ENCODE measurements at places on chromosomes 7 and 10. TPM values are rescaled to one million over a fixed set of nuclear protein-coding genes. Genes with fewer than 3 reads are reported as not detected.
A peak's percentile ranks its signal among the peaks of the same experiment; 100 is the strongest.

GRCh38 chr7:181738-182137 is 10.6 kb upstream of the FAM20C start:
- no peaks in the 10 kb centered on the region for H3K36me3 ChIP-seq
- no peak overlapping the region for H3K27ac ChIP-seq
- peaks cover 18% of the 10 kb centered on the region for H3K4me1 ChIP-seq
- H3K27me3 ChIP-seq: no peaks in the 10 kb centered on the region
- no peak for DNase-seq

DNA sequence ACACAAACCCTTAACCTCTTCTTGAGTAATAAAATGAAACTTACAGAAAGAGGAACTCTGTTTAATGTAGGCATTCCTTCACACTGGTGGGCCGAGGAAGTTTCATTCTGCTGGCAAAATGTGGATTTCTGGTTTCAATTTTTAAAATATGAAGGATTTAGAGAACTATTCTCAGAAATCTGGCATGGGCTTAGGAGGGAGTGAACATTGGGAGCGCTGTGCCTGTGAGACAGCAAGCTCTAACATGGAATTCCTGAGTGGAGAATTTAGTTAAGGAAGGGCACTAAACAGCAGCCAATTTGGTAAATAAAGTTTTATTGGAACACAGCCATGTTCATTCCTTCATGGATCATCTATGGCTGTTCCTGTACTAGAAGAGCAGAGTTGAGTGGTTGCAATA is 751.8 kb upstream of the IGFBP3 start:
- no peaks in the 10 kb centered on the region for H3K27me3 ChIP-seq
- no peaks in the 10 kb centered on the region for H3K4me1 ChIP-seq

Gene C10orf67
- total RNA-seq: 0.34 TPM

GRCh38 chr7:128422842-128423241 is 13.1 kb upstream of the IMPDH1 start:
- H3K36me3 ChIP-seq: no peaks in the 10 kb centered on the region
- no peak overlapping the region for H3K27ac ChIP-seq
- no peaks in the 10 kb centered on the region for H3K27me3 ChIP-seq
- H3K4me1 ChIP-seq: peaks cover 20% of the 10 kb centered on the region

Gene FAM13C
- total RNA-seq: 6.3 TPM

- H3K36me3 ChIP-seq: no peaks in the 10 kb centered on the region
- peak; percentile 34 for DNase-seq
- H3K4me3 ChIP-seq: peak overlapping the region; percentile 51
- no peaks in the 10 kb centered on the region for H3K27me3 ChIP-seq
- peaks cover 49% of the 10 kb centered on the region for H3K4me1 ChIP-seq
These were observed 524 bp upstream of the PRXL2A start for GRCh38 chr10:80407812-80408241.

Gene SLC13A4
- total RNA-seq: 0.54 TPM

DNA sequence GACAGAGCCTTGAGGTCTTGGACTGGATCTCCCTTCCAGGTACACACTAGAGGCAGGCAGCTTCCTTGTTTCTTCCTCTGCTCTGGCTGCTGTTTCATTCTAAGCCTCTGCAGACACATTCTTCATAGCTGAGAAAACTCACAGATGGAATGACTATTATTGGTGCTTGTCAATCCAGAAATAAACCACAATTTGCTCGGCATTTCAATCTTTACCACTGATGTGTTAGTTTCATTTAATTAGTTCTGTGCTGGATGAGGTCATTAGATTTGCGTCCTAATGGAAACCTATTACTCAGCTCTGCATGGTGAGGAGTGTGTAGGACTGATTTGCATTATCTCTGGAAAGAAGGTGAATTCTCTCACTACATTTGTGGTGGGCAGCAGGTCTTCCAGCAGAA is 392.5 kb downstream of the NRG3 start:
- no peaks in the 10 kb centered on the region for H3K4me1 ChIP-seq
- H3K4me3 ChIP-seq: no peak overlapping the region
- no peak overlapping the region for H3K27ac ChIP-seq
- DNase-seq: no peak
- H3K27me3 ChIP-seq: no peaks in the 10 kb centered on the region
- H3K36me3 ChIP-seq: no peaks in the 10 kb centered on the region

DNA sequence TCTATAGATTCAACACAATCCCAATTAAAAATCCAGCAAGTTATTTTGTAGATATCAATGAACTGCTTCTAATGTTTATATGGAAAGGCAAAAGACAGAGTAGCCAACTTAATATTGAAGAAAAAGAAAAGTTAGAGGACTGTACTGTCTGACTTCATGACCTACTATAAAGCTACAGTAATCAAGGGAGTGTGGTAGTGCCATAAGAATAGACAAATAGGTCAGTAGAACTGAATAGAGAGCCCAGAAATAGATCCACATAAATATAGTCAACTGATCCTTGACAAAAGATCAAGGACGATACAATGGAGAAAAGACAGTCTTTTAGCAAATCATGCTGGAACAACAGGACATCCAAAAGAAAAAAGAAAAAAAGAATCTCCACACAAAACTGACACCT is 7.4 kb upstream of the EEPD1 start:
- DNase-seq: no peak
- no peaks in the 10 kb centered on the region for H3K27me3 ChIP-seq

DNA sequence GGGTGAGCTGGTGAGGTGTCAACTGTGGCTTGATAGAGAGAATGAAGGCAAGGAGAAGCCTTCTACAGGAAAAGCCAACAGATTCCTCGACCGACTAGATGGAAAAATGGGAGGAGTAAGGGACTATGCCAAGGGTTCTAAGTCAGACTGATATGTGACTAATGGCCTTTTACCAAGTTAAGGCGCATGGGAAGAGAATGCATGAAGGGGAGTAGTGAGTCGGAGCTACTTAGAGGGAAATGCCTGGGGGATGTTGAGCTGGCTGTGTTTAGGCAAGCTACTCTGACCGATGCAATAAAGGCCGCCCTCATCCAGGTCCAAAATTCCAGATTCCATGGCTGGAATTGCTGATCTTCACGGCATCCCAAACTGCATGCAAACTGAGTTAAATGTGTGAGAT is 48.2 kb downstream of the APBB1IP start:
- DNase-seq: peak; percentile 19
- H3K36me3 ChIP-seq: no peaks in the 10 kb centered on the region
- H3K4me3 ChIP-seq: no peak overlapping the region
- no peaks in the 10 kb centered on the region for H3K4me1 ChIP-seq

GRCh38 chr10:116831790-116832189 is 17.5 kb upstream of the ENO4 start:
- no peaks in the 10 kb centered on the region for H3K36me3 ChIP-seq
- no peak overlapping the region for H3K4me3 ChIP-seq
- no peaks in the 10 kb centered on the region for H3K27me3 ChIP-seq
- H3K27ac ChIP-seq: no peak overlapping the region
- DNase-seq: no peak

Gene ZNF786
- 2.5 TPM for total RNA-seq

Gene CDK14
- total RNA-seq: 29.1 TPM

GRCh38 chr10:11609052-11609451 is 2.4 kb downstream of the USP6NL start:
- no peak overlapping the region for H3K4me3 ChIP-seq
- peaks cover 10% of the 10 kb centered on the region for H3K4me1 ChIP-seq
- no peaks in the 10 kb centered on the region for H3K27me3 ChIP-seq
- no peak overlapping the region for H3K27ac ChIP-seq

GRCh38 chr7:142801601-142802295 is 31.0 kb downstream of the PRSS2 start:
- H3K27ac ChIP-seq: no peak overlapping the region
- H3K4me1 ChIP-seq: peaks cover 12% of the 10 kb centered on the region
- peaks cover 67% of the 10 kb centered on the region for H3K27me3 ChIP-seq
- DNase-seq: no peak
- no peak overlapping the region for H3K4me3 ChIP-seq

Gene FAM237B
- total RNA-seq: not detected

- no peak for DNase-seq
- no peak overlapping the region for H3K4me3 ChIP-seq
These were observed 14.4 kb upstream of the AKR1C3 start for GRCh38 chr10:5079836-5080235.

DNA sequence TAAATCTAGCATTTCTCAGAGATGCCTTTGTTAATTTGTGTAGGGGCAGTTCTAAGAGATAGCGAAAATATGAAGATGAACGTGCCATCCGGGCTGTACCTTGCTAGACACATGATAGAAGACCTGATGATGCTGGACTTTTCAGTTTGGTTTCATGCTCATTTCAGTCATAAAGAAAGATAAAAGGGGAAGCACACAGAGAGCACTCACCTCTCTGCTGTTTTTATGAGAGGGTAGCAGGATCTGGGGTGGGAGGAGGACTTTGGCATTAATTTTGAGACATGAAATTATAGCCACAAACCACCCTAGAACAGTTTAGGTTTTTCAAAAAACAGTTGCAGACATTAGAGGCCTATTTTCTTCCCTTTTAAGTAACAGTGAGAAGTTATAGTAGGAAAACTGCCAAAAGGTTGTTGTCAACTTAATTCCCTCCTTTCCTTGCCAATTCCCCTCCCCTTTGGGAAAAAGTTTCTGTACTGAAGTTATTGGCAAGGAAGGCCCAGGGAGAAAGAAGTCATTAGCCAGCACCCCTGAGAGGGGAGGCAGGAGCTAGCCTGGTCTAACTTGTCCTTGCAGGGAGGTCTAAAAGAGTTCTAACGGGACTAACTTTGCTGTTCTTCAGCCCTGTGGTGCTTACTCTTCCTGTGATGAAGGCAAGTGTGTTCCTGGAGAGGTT is 2.6 kb downstream of the ST7 start:
- H3K4me1 ChIP-seq: peaks cover 43% of the 10 kb centered on the region
- H3K27ac ChIP-seq: peak overlapping the region; percentile 52
- no peaks in the 10 kb centered on the region for H3K36me3 ChIP-seq
- no peaks in the 10 kb centered on the region for H3K27me3 ChIP-seq
- no peak overlapping the region for H3K4me3 ChIP-seq

Gene CRHR2
- total RNA-seq: 0.21 TPM

DNA sequence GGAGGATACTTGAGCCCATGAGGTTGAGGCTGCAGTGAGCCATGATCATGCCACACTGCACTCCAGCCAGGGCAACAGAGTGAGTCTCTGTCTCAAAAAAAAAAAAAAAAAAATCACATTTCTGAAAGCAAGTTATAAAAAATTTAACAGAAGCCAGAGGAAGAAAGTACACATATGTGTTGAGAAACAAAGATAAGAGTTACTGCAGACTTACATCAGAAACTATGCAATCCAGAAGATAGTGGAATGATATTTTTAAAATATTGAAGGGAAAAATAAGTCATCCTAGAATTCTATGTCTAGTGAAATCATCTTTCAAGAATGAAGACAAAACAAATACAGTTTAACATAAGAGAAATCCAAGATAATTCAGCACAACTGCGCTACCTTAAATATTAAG is 46.9 kb downstream of the ZNF518A start:
- no peaks in the 10 kb centered on the region for H3K36me3 ChIP-seq
- no peak overlapping the region for H3K27ac ChIP-seq
- H3K4me1 ChIP-seq: no peaks in the 10 kb centered on the region
- DNase-seq: no peak
- no peak overlapping the region for H3K4me3 ChIP-seq

DNA sequence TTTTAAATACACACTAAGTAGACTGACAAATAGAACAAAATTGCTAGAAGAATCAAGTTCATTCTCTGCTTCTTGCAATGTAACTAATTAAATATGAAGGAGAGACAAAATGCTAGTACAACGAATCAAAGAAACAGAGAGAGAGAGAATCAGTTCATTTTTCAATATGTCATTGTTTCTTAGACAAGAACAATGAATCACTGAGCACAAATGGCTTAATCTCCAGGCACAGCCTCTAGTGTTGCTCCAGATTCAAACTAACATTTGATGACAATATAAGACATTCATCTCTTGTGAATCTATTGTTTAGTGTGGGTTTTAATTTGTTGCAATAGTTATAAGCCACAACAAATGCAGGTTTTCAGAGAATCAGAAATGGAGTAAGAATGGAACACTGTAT is 357.4 kb upstream of the TMEM229A start:
- DNase-seq: no peak
- H3K4me1 ChIP-seq: no peaks in the 10 kb centered on the region
- no peak overlapping the region for H3K4me3 ChIP-seq

- no peaks in the 10 kb centered on the region for H3K27me3 ChIP-seq
These were observed 134.7 kb downstream of the ADAM12 start for GRCh38 chr10:126253611-126253998.

GRCh38 chr7:1254281-1255079 is 21.8 kb downstream of the UNCX start:
- peaks cover 3% of the 10 kb centered on the region for H3K4me1 ChIP-seq
- no peaks in the 10 kb centered on the region for H3K36me3 ChIP-seq
- no peak overlapping the region for H3K4me3 ChIP-seq

DNA sequence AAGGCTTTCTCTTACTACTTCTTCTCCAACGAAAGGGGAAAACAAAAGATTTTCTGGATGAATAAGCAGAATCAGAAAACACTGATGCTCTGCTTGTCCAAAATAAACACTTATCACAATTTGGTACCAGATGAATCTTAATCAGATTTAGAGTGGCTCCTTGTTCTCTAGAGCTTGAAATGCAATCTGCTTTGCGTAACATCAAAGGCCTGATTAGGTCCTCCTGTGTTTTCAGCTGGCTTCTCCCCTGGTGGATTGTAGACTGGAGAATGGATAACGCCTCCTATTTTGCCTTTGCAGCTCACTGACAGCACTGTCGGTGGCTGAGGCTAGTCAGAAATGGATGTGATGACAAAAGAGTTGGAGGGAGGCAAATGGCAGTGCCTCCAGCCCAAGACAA is 91.2 kb downstream of the FAM13C start:
- H3K27me3 ChIP-seq: no peaks in the 10 kb centered on the region
- no peak overlapping the region for H3K4me3 ChIP-seq
- DNase-seq: no peak
- no peaks in the 10 kb centered on the region for H3K36me3 ChIP-seq

- DNase-seq: no peak
- no peak overlapping the region for H3K27ac ChIP-seq
- no peaks in the 10 kb centered on the region for H3K27me3 ChIP-seq
- no peaks in the 10 kb centered on the region for H3K36me3 ChIP-seq
These were observed 119.0 kb downstream of the ZFAND4 start for GRCh38 chr10:45553613-45554012.

GRCh38 chr7:100090527-100091410 is 2.0 kb downstream of the COPS6 start:
- H3K27ac ChIP-seq: no peak overlapping the region
- H3K36me3 ChIP-seq: no peaks in the 10 kb centered on the region
- DNase-seq: no peak
- H3K27me3 ChIP-seq: no peaks in the 10 kb centered on the region

DNA sequence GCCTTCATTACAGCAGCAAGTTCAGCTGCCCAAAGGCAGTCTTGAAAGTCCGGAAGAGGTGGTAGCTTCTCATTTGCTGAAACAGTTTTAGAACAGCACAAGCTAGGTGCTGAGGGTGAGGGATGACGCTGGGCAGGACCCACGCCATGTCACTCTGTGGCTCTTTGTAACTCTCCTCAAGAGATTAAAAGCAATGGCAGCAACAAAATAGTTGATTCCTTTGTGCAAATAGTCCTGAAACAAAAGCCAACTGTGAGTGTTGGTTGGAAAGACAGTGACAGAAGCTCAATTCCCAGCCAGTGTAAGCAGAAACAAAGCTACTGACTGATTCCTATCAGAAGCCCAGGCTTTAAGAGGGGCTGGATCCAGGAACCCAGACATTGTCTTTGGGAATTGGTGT is 47.6 kb upstream of the AQP1 start:
- no peaks in the 10 kb centered on the region for H3K27me3 ChIP-seq
- H3K36me3 ChIP-seq: no peaks in the 10 kb centered on the region
- no peak overlapping the region for H3K27ac ChIP-seq
- H3K4me1 ChIP-seq: peaks cover 54% of the 10 kb centered on the region

GRCh38 chr7:133775201-133775600 is 351.9 kb upstream of the LRGUK start:
- no peaks in the 10 kb centered on the region for H3K27me3 ChIP-seq
- no peak overlapping the region for H3K4me3 ChIP-seq
- no peaks in the 10 kb centered on the region for H3K36me3 ChIP-seq
- H3K4me1 ChIP-seq: no peaks in the 10 kb centered on the region
- H3K27ac ChIP-seq: no peak overlapping the region
